ENCODE measurements at places on chromosomes 7 and 10.

DNA sequence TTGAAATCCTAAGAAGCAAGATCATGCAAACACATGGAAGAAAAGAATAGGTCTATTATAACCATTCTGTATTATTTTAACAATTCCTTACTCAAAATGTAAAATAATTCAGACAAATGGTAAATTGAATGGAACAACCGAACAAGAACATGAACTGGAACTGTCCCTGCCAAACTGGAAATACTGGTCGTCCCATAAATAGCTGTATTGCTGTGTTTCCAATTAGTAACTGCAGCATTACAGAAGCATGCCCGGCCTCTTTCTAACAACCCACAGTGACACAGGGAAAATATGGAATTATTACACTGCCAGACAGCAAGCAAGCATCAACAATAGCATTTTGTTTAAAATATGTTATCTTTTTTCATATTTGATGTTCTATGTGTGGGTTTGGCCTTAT, 1138.5 kb upstream of the PHF14 start:
- no peak for DNase-seq

GRCh38 chr7:48786951-48787350, 137.4 kb upstream of the CDC14C start:
- DNase-seq = no peak

DNA sequence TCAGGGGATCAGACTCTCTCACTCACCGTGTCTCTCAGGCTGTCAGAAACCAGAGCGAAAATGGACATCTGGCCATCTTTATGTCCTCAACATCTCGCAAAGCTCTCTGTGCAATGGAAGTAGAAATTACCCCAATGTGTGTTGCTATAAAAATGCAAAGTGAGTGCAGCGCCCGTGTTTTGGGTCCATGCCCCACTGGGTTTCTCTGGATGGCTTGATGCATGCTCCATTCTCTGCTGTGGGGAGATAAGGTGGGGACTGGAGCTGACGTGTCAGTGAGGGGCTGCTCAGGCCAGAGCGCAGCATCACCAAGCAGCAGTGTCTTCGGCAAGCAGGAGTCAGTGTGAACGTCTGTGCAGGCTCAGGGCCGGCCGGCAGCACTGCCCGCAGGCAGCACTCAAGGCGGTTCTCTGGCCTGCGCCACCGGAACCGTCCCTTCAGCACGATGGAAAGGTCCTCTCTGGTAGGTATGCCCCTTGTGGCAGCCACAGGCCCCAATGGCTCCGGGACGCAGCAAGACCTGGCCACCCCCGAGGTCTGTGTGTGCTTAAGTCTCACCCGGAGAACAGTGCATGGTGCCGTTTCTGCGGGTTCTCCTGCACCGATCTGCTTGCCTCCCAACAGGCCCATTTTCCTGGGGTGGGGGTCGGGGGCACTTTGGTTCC, 30.2 kb downstream of the WDR86 start:
- DNase-seq = no peak

GRCh38 chr7:14858410-14858809, 44.1 kb downstream of the DGKB start:
- DNase-seq = no peak

DNA sequence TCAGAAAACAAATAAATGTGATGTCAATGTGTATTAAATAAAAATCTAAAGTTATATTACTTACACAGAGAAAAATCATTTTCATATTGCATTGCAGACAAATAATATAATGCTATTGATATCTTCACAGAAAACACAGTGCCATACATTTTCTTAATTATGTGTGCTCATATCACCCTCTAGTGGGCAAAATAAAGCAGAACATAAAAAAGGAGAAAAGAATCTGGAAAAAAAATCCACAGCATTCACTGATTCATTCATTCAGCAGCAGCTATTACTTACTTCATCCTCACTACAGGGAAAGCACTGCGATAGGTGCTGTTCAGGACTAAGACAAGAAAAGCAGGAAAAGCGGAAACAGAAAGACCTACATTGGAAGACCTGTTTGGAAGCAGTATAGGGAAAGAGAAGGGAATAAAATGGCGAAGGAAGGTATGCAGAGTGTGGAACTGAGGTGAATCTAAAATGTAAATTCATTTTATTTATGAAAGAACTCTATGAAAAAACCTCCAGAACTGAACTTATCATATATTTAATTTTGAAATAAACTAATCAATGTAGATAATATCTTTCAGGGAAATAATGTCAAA, 73.2 kb downstream of the POT1 start:
- DNase-seq = no peak

DNA sequence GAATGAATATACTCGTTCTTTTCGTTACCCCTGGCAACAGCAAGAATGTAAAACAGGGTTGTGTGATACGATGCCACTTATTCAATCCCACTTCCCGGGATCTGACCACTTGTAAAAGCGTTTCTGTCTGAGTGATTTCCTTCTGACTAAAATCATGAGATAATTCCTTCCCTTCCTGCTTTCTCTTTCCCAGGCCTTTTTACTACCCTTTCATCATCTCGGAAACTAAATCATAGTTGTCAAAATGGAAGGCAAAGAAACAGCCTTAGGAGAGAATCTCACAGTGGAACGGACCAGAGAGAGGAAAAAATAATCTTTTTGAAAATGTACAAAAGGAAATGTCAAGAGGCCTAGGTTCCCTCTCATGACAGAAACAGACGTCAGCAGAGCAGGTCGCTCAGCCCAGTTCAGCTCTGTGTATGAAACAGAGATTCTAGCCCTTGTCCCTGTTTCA, 29.8 kb downstream of the DIP2C start:
- DNase-seq = no peak

DNA sequence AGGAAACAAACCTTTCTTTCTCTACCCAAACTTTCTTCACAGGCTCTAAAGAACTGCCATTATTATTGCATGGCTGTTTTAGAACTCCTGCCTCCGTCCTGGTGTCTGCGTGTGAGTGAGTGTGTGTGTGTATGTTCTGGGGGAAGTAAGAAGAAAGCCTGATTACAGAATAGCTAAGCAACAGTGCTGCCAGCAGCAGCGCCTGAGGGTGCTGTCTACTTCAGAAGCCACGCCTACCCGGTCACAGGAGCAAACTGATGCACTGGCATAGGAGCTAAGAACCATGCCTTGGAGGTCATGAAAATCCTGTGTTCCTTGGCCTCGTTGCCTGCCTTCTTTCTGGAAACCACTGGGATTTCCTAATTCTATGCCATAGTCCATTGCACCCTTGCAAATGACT, 25.2 kb downstream of the LIPK start:
- DNase-seq = no peak

GRCh38 chr7:102864958-102865357, 47.8 kb upstream of the LRRC17 start:
- DNase-seq = no peak

GRCh38 chr7:55420530-55420929, 55.4 kb downstream of the LANCL2 start:
- DNase-seq = no peak

GRCh38 chr7:30214651-30215137, 69.7 kb upstream of the ZNRF2 start:
- no peak for DNase-seq

GRCh38 chr7:11281953-11282352, 308.3 kb downstream of the PHF14 start:
- DNase-seq = no peak

DNA sequence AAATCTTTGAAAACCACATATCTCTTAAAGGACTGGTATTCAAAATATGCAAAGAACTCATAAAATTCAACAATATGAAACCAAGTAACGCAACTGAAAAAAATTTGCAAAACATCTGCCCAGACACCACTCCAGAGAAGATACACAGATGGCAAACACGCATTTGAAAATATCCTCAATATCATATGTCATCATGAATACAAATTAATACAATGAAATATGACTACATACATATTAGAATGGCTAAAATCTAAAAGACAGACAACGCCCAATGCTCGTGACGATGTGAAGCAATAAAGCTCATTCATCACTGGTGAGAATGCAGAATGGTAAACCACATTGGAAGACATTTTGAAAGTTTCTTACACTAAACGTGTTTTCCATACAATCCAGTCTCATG, 770.1 kb upstream of the CELF2 start:
- DNase-seq = no peak

GRCh38 chr10:3122486-3123205, 49.9 kb downstream of the PITRM1 start:
- DNase-seq = no peak

- DNase-seq = no peak
Measured at GRCh38 chr7:108266491-108266890, 136.3 kb upstream of the LAMB4 start.

GRCh38 chr10:119872610-119872859, at the start of gene MCMBP:
MCMBP (minus strand) TSS chr10:119872843; CDS start chr10:119872584, 259 bp downstream.
- DNase-seq = no peak

GRCh38 chr7:144822223-144822622, 13.6 kb downstream of the TPK1 start:
- DNase-seq = no peak

- no peak for DNase-seq
Measured at GRCh38 chr7:90621747-90622140, 25.6 kb downstream of the CDK14 start.

DNA sequence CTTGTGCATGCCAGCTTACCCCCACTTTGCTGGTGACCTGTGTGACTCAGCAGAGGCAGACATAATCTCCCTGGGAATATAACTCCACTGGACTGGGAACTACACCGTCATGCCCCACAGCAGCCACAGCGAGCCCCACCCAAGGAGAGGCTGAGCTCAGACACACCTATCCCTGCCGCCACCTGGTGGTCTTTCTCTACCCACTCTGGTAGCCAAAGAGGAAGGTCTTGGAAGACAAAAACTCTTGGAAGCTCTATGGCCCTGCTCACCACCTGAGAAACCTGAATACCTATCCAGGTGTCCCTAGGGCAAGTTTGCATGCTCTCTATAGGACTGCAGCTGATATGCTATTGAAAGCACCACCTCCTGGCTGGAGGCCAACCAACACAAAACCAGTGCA, 48.1 kb downstream of the MYO3A start:
- no peak for DNase-seq

GRCh38 chr7:73978661-73979563, 49.1 kb upstream of the ELN start:
- no peak for DNase-seq

- no peak for DNase-seq
Measured at GRCh38 chr7:47228386-47229014, 353.4 kb downstream of the TNS3 start.

- DNase-seq = no peak
Measured at GRCh38 chr10:49161411-49161997, 26.7 kb downstream of the TMEM273 start.

DNA sequence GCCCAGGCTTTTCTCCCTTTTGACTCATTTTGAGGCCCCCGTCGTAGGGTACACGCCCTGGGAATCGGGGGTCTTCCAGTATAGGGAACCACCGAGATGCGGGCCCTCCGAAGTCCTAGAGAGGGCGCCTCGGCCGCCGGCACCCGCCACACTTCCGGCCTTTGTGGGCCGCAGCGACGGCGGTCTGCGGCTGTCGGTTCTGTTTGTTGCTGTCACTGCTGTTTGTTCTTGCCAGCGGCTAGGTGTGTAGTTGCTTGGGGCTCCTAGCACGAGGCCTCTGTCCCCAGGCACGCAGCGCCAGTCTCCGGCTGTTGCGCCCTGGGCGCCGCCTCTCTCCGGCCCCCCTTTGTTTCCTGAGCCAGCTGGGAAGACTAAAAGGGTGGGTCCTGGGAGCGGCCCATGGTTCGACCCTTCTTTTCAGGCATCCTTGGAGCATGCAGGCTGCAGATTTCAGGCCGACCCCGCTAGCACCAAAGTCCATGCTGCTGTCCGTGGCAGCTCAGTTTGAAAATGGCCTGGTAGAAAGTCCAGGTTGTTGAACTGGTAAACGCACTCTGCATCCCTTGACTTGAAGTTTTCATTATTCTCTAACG, 17.8 kb upstream of the ZKSCAN1 start:
- peak; percentile 40 for DNase-seq

DNA sequence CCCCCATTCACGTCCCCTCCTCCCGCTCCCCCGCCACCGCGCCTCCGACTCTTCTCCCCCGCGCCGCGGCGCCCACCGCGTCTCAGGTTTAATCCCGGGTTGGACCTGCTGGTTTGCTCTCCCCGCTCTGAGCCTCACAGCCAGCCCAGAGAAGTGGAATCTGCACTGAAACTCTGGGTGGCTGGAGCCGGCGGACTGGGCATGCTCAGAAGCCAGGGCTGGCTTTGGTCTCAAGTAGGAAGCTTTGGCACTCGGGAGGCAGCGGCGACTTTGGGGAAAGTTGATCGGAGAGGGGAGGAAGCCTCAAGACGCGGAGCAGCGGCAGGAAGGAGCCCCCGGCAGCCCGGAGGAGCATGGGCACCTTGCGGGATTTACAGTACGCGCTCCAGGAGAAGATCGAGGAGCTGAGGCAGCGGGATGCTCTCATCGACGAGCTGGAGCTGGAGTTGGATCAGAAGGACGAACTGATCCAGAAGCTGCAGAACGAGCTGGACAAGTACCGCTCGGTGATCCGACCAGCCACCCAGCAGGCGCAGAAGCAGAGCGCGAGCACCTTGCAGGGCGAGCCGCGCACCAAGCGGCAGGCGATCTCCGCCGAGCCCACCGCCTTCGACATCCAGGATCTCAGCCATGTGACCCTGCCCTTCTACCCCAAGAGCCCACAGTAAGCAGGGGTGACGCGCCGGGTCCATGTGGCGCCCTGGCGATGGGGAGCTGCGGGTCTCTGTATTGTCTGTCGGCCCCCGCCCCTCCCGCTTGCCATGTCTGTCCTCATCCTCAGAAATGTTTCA, at the start of gene PRKG1:
PRKG1 (plus strand) TSS at position 250 of the 791 bp plus-strand sequence.
- DNase-seq = no peak

DNA sequence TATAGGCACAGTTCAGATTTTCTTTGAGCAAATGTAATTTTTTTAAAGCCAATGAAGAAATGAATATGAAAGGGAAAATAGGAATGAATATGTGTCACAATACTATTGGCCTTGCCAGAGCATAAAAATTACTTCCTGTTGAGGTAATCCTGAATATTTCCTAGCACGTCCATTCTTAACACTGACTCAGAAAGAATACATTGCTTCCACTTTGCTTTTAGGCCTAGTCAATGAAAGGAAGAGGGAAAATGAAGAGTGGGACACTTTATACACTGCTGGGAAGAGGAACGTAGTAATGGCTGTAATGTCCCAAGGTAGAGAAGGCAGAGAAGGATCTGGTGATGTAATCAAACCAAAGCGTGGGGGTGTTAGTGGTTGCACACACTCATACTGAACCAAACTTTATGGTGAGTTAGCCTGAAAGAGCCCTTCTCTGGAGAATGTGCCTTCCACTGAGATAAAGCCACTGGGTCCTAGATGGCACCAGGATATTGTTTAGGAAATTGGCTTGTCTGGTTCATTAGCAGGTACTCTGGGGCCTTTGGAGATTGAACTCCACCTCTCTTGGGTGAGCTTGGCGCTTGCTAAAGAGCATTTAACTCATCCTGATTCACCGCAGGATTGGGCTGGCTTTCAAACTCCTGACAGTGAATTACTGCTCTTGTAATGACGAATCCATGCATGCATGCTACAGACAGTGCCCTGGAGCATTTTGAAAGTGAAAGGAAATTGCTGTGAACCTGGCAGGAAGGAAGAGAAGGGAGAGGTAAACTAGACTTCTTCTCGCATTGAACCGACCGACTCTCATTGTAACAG, 254.9 kb downstream of the KIAA1217 start:
- no peak for DNase-seq
